ENCODE measurements at places on chromosomes 12 and 14. TPM values are rescaled to one million over a fixed set of nuclear protein-coding genes. Genes with fewer than 3 reads are reported as not detected.

DNA sequence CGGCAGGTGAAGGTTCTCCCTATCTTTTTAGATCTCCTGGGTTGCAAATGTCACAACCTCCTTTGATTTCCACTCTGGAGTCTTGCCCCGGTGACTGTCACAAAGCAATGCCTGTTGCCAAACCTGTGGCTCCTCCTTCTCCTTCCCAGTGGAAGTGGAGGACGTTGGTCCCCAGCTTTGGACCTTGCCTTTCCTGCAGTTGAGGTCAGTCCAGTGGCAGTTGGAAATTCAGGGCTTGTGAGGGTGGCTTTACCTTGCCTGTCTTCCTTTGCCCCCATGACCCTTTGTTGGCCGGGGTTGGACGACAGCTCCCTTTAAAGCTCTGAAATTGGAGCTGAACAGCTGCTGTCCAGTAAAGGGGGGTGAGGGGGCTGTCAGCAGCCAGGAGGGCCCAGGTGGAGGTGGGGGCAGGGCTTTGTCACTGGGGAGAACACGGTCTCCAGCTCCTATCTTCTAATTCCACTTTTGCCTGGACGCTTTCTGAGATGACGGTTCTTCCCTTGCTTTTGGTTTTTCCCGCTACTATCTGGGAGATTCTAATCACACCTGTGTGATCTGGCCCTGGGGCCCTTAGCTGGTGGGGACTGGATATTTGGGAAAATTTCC is 4.1 kb downstream of the TEAD4 start:
- H3K27me3 ChIP-seq, result peaks cover 41% of the 10 kb centered on the region
- no peaks in the 10 kb centered on the region for H3K36me3 ChIP-seq
- H3K27ac ChIP-seq, result no peak overlapping the region
- no peak for DNase-seq
- H3K4me3 ChIP-seq, result no peak overlapping the region
- H3K4me1 ChIP-seq, result peaks cover 8% of the 10 kb centered on the region

GRCh38 chr12:11824069-11824468 is 174.6 kb downstream of the ETV6 start:
- H3K27me3 ChIP-seq, result no peaks in the 10 kb centered on the region
- no peak overlapping the region for H3K27ac ChIP-seq
- DNase-seq, result no peak
- H3K36me3 ChIP-seq, result peaks cover 13% of the 10 kb centered on the region
- peaks cover 11% of the 10 kb centered on the region for H3K4me1 ChIP-seq
- H3K4me3 ChIP-seq, result no peak overlapping the region

DNA sequence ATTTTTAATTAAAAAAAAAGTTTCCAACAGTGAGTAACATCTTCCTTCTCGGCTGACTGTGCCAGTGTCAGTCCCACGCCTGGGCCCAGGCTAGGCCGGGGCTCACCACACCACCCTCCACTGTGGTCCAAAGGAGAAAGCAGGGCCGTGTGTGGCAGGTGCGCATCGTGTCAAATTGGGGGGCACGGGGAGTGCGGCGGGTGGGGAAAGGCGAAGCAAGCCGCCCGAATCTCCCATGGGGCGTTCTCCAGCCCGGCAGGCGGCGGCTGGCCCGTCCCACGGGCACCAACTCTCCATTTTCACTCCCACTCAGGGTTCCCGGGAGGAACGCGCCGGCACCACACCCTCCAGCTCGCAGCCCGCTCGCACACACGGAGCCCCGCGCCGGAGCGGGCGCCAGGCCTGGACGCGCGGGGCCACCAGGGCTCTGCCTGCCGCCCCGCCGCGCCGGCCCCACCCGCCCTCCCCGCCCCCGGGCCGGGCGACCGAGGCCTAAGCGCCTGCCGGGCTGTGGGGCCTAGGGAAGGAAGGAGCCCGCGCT is 604 bp downstream of the EEA1 start:
- H3K27me3 ChIP-seq, result no peaks in the 10 kb centered on the region
- H3K27ac ChIP-seq, result peak overlapping the region; percentile 90
- H3K4me1 ChIP-seq, result peaks cover 27% of the 10 kb centered on the region
- H3K4me3 ChIP-seq, result peak overlapping the region; percentile 91

DNA sequence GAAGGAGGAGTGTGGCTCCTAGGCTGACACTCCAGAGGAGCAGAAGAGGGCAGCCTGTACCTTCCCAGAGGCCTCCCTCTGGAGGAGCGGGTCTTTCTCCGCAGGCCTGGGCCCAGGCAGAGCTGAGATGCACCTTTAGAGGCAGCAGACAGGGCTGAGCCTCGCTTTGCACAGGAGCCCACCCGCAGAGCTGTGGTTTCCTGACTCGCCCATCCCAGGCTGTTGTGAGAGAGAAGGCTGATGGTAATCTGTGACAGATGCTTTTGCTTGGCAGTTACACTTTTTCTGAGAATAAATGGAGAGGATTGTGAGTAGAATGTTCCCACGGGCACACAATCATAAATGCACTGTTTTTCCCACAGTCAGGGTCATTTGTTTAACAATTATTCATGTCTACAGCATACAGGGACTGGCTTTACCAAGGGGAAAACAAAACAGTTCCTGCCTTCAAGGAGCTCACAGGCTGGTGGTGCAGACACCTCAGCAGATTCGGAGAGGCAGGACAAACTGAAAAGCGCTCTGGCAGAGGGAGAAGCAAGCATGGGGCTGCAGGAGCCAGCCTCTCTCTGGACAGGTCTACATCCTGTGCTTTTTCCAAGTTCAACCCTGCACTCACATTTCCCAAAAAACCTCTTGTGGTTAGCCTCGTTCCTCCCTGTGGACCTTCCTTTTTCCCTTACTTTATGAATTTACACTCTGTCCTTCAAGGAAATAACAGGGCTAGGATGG is 13.9 kb downstream of the EVL start:
- peaks cover 88% of the 10 kb centered on the region for H3K4me1 ChIP-seq
- H3K4me3 ChIP-seq, result peak overlapping the region; percentile 96
- H3K36me3 ChIP-seq, result peaks cover 68% of the 10 kb centered on the region
- peak overlapping the region; percentile 88 for H3K27ac ChIP-seq

DNA sequence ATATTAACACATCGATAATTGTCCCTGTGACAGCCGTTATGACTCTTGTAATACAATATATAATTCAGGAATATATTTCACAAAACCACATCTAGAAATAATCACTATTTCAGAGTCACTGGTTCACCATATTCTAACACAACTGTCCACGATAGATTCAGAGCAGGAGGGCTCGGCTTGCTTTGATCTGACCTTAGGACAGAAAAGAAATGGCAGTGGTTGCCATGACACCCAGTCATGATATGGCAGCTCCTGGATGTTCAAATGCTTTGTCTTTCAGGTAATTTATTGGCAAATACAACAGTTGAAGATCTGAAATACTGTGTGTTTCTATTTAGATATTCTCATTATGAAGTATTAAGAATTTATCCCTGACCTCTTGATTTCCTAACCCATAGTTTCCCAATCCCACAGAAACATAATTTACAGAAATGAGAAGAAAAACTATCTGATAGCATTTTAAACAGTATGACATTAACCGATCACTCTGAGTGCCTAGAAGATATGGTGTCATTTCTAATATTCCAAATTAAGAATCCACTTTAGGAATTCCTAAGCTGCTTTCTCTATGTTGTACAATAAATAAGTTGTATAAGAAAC is 116.4 kb downstream of the EPS8 start:
- no peak overlapping the region for H3K4me3 ChIP-seq
- no peak for DNase-seq
- H3K27ac ChIP-seq, result no peak overlapping the region
- no peaks in the 10 kb centered on the region for H3K4me1 ChIP-seq

GRCh38 chr14:85319998-85320630 is 209.8 kb upstream of the FLRT2 start:
- no peaks in the 10 kb centered on the region for H3K4me1 ChIP-seq
- H3K27me3 ChIP-seq, result no peaks in the 10 kb centered on the region
- H3K36me3 ChIP-seq, result no peaks in the 10 kb centered on the region
- H3K27ac ChIP-seq, result no peak overlapping the region

DNA sequence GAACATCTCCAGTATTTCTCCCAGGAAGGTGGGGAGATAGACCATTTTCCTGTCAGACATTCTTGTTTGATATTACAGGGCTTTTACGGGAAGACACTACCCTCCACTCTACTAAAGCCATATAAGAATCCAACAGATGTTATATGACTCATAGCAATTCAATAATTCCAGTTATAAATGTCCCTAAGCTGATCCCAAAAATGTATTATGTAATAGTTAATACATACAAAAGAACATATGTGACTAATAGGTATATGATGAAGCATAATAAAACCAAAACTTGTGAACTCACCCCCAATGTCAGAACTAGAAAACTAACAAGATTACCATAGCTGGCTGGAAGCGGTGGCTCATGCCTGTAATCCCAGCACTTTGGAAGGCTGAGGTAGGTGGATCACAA is 84.2 kb downstream of the EFCAB11 start:
- no peak overlapping the region for H3K4me3 ChIP-seq
- no peak overlapping the region for H3K27ac ChIP-seq
- no peaks in the 10 kb centered on the region for H3K27me3 ChIP-seq
- DNase-seq, result no peak

DNA sequence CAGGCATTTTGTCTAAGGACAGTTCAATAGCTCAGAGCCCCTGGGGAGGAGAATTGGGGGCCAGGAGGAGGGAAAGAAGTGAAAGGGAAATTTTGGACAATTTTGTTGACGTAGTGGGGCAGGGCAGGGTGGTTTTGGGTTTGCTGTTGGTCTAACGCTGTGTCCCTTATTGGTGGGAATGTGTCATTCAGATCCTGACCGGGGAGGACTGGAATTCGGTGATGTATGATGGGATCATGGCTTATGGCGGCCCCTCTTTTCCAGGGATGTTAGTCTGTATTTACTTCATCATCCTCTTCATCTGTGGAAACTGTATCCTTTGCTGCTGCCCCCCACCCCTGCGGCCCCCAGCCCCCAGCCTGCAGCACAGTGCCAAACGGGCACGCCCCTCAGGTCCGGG is 212.1 kb upstream of the FKBP4 start:
- DNase-seq, result no peak
- H3K36me3 ChIP-seq, result no peaks in the 10 kb centered on the region
- H3K27me3 ChIP-seq, result peaks cover 38% of the 10 kb centered on the region
- peaks cover 2% of the 10 kb centered on the region for H3K4me1 ChIP-seq

GRCh38 chr12:103336940-103337339 is 158.8 kb downstream of the C12orf42 start:
- H3K27me3 ChIP-seq, result no peaks in the 10 kb centered on the region
- no peaks in the 10 kb centered on the region for H3K4me1 ChIP-seq

DNA sequence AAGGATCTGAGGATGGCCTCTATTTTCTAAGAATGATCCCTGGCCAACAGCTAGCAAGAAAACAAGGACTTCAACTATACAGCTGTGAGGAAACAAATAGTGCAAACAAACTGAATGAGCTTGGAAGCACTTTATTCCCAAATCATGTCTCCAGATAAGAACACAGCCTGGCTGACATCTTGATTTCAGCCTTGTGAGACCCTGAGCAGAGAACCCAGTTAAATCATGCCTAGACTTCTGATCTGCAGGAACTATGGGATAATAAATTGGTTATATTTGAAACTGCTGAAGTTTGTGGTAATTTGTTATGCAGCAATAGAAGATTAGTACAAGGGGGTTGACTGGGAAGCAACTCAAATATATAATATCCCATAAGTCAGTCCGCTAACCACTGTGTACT is 183.9 kb upstream of the BMP4 start:
- DNase-seq, result no peak
- peaks cover 2% of the 10 kb centered on the region for H3K27me3 ChIP-seq
- no peak overlapping the region for H3K4me3 ChIP-seq
- H3K4me1 ChIP-seq, result no peaks in the 10 kb centered on the region

DNA sequence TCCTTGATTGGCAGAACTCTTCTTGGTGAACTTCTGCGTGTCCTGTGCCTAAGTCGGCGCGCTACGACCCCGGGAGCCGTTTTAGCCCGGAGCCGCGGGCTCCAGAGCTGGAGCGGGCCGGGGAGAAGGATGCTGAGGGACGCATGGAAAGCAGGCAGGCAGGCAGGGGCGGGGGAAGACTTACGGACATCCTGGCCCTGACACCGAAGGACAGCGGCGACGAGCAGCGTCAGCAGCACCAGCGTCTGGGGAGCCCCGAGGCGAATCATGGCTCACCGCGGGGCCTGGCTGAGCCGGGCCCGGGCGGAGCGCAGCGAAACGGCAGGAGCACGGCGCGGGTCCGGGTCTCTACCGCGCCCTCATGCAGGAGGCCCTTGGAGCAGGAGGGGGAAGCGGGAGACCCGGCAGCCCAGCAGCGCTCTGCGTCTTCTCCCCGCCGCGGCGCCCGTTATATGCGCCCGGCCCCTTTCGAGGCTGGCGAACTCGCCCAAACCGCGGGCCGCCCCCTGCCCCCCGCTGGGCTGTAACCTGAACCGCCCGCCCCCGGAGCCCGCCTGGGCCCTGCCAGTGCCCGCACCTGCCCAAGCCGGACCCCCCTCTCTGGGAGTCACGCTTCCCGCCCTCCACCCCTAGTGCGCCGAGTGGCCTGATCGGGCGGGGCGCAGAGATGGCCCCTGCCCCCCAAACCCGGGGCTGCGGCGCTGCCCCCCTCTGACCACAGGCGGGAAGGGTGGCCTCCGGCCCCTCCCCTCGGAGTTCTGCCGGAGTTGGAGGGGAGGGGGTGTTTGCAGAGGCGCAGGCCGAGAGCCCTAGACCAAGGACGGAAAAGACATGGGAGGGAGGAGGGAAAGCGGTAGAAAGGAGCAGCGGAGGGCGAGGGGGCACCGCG is at the start of gene COL2A1:
Gene COL2A1 (minus strand): TSS at position 424 of the 889 bp plus-strand sequence. CDS start 155 bp downstream, at position 269.
- H3K27me3 ChIP-seq, result peaks cover 96% of the 10 kb centered on the region
- no peak within 1 kb of the TSS for H3K27ac ChIP-seq

- H3K36me3 ChIP-seq, result no peaks in the 10 kb centered on the region
- H3K4me3 ChIP-seq, result no peak overlapping the region
- no peaks in the 10 kb centered on the region for H3K27me3 ChIP-seq
- H3K27ac ChIP-seq, result no peak overlapping the region
- DNase-seq, result no peak
Measured at GRCh38 chr12:74066476-74066875, 471.2 kb upstream of the ATXN7L3B start.

DNA sequence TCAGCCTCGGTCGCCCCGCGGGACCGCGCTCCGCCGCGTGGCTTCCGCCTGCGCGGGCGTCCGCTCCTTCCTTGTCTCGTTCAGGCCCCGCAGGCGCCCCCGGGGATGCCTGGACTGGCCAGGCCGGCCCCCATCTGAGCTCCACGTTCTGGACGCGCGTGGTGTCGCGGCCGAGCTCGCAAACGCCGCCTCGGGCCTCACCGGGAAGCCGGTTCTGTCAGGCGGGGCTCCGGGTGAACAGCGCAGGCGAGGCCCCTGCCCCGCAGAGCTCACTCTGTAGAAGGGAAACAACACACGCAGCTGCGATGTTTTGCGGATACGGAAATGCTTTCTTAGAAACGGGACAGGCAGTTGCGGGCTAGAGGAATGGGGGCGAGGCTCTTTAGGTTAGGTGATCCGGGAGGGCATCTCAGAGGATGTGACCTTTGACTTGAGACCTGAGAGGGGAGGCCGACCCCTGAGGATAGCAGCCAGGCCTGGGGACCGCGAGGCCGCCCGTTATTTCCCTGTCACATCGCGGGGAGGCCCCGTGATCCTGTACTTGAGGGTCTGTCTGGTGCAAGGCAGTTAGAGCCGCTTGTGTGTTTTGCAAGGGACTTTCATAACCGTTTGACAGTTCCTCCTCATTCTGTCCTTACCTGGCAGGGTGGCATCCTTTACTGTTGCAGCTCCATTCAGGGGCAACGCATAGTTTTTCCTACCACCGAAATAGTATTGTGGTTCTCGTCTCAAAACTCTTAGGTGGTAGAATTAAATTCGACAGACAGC is 584 bp downstream of the VRK1 start:
- no peak for DNase-seq
- peaks cover 10% of the 10 kb centered on the region for H3K27me3 ChIP-seq
- H3K36me3 ChIP-seq, result no peaks in the 10 kb centered on the region

Gene PIGH
- 22.9 TPM for total RNA-seq

Gene CPNE6
- not detected for total RNA-seq

Gene SLC6A12
- total RNA-seq, result not detected

Gene PRPH
- 0.67 TPM for total RNA-seq

Gene IPO4
- total RNA-seq, result 33.0 TPM

Gene RAB2B
- 27.5 TPM for total RNA-seq
